ENCODE measurements at places on chromosomes 1 and 21.
A peak's percentile ranks its signal among the peaks of the same experiment; 100 is the strongest.

DNA sequence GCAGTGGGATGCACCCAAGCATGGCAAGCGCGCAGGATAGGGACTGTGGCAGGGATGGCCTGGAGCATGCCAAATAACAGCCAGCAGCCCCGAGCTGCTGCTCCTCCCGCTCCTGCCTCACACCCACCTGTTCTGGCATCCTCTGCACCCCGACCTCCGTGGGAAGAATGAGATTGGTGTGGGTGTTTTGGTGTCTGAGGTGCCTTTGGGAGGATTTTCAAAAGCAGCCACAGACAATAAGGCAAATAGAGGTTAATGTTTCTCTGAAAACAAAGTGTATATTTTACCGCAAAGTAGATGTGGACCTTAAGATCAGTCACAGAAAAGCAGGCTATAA is 35.5 kb downstream of the IGFN1 start:
- no peak for DNase-seq

GRCh38 chr1:245294020-245294419 is 139.2 kb downstream of the KIF26B start:
- no peak for DNase-seq

- no peak for DNase-seq
Measured at GRCh38 chr1:68745011-68745410, 248.1 kb upstream of the DEPDC1 start.

- no peak for DNase-seq
Measured at GRCh38 chr21:27422435-27422834, 455.5 kb upstream of the ADAMTS5 start.

DNA sequence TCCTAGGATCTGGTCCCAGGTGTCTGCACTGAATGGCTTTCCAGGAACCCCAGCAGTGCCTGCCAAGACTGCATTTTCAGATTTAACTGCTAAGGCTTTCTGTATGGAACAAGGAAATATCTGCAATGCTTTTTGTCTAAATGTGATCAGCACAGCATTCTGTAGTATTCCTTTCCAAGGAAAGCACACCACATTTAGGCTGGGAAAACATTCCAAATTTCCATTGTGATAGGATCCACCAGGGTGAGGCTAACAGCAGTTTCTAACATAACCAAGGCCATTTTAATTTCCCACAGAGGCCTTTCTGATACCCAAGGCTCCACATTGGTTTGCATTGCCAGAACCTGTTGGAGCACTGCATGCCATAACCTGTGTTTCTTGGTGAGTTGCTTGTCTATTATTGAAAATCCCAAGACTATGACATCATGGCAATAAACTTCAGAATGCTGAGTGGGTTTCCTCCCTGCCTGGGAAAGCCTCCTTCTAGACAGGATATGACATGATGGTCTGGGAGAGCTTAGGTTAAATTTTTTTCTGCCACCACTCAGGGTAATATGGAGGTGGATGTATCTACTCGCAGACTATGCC is 23.3 kb upstream of the PTGFRN start:
- no peak for DNase-seq

- DNase-seq: no peak
Measured at GRCh38 chr1:91798241-91798648, 87.7 kb downstream of the TGFBR3 start.

DNA sequence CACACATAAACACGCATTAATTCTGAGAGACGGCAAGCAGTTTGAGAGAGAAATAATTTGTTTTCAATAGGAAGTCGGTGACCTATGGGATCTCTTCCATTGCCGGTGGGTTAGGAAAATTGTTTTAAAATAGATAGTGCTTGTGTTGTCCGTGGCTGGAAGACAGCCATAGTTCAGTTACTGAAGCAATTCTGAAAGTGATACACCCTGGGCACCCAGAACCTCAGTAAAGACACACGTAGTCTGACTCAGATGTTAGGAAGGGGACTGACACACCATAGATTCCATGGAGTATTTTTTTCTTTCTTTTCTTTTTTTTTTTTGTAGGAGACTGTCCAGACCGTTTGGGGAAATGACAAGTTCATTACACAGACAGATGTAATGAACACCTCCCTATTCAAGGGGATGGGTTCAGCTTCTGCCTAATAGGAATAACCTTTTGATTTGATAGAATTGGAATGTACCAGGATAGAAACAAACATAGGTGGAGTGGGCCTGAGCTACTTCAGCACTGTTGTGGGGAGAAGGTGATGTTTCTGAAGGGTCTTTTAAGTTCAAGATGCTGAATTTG is 1.6 kb downstream of the C1orf21 start:
- no peak for DNase-seq

- DNase-seq: no peak
Measured at GRCh38 chr1:157628773-157629172, 30.9 kb upstream of the FCRL4 start.

- DNase-seq: no peak
Measured at GRCh38 chr1:216607067-216607697, 116.0 kb downstream of the ESRRG start.

DNA sequence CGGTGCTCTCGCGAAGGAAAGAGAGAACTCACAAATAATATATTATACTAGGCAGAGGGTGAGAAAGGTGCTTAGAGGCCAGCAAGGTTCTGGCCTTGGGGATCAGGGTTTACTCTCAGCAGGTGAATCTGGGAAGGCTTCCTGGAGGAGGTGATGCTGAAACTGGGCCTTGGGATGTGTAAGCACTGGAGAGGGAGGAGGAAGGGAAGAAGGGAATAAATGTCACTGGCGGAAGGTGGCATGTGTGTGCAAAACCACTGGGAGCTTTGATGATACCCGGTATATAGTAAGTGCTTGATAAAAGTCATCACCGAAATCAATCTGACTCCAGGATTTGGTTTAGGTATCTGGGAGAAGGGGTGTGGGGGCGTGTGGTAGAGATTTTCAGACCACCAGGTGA is 24.4 kb downstream of the SPSB1 start:
- no peak for DNase-seq

- no peak for DNase-seq
Measured at GRCh38 chr1:219712506-219712905, 99.6 kb upstream of the ZC3H11B start.

- DNase-seq: no peak
Measured at GRCh38 chr1:156291226-156292061, 4.0 kb downstream of the GLMP start.

DNA sequence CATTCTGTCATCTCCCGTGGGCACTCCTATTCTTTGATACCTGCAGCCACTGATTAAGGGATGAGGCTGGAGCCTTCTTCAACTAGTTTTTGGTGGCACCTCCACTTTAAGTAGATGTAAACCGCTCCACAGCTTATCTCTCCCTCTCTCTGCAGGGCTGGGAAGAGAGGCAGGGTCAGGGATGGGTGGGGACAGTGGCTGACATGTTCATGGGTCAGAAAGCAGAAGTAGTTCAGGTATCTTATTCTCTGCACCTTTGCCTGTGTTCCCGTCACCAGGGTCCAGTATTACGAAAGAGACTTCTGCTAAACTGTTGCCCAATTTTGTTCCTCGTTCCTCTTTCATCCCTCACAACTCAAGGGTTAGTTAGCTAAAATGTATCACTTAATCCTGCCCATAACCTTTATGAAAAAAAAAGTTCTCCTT is 51.7 kb upstream of the EDEM3 start:
- no peak for DNase-seq

DNA sequence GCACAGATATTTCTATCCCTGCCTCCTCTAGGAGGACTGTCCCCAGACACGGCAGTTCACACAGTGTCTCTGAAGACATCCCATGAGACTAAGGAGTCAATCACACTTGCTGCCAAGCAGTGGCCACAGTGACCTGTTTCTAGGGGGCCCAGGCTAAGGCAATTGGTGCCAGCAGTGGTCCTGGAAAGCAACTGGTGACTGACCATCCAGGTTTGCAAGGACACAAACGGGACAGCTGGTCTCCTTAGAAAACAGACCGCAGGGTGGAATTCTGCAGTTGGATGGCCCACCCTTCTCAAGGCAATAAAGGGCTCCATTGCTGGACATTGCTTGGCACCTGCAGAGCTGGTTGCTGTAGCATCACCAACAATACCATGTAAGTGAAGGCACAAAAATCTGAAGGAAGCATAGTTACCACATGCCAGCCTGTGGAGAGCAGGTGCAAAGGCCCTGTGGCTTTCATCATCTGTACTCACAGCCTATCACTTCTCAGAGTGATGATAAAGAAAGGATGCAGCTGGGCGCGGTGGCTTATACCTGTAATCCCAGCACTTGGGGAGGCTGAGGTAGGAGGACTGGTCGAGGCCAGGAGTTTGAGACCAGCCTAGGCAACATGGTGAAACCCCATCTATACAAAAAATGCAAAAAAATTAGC is 81.5 kb downstream of the STUM start:
- DNase-seq: no peak

DNA sequence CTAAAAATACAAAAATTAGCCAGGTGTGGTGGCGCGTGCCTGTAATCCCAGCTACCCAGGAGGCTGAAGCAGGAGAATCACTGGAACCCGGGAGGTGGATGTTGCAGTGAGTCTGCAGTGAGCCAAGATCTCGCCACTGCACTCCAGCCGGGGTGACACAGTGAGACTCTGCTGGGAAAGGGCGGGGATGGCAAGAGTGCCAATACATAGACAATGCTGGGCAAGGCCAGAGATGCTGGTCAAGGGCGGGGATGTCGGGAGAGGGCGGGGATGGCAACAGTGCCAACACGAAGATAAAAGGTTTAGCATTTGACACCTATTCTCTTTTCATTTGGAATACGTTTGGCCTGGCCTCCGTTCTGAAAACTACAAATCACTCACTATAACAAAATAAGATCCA is 11.0 kb downstream of the SSU72 start:
- no peak for DNase-seq

DNA sequence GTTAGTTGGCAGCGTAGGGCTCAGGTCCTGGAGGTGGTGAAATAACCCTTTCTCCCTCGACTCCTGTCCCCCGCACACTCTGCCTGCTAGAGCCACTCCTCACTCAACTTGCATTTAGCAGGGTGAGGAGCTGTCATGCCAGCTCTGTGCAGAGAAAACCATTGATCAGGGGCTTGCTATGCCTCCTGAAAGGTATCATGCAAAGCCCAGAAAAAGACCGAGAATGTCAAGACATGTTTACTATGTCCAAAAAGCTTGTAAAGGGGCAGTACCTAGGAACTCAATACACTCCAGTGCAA is 18.0 kb downstream of the ALDH4A1 start:
- DNase-seq: no peak

DNA sequence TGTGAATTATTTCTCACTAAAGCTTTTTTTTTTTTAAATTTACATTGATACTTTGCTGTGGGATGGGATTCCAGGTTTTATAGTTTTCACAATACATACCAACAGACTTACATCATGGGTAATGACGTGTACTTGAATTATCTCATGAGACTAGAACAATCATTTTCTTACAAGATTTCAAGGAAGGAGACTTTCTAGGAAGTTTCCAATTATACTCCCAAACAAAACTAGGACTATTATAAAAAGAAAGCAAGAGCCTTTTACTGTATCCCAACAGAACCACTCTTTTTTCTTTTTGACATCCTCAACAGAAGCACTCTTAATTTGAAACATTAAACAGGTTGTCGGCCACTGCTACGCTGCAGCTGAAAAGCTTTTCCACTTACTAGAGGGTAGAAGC is 48.7 kb downstream of the TESK2 start:
- no peak for DNase-seq

GRCh38 chr21:35281956-35282355 is 232.9 kb upstream of the RUNX1 start:
- no peak for DNase-seq

DNA sequence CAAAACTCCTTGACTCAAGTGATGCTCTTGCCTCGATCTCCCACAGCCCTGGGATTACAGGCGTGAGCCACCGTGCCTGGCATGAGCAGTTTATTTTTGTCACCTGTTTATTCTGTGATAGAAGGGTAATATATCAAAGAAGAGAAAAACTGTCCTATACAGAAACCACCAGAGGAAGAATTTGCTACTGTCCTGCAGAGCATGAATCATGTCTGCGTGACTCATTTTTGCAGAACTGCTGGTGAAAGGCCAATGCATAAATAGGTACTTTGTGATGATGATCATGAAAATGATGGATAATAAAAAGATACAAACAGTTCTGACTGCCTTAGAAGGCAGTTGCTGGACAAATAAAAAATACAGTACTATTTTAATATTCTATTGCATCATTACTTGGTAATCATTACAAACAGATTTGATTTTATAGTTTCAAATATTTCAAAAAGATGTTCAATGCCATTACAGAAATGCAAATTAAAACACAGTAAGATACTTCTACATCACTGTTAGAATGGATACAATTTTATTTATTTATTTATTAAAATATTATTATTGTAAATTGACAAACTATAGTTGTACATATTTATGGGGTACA is 26.5 kb downstream of the RIPPLY3 start:
- no peak for DNase-seq

GRCh38 chr1:26862781-26863684 is at the start of gene SFN:
Gene SFN (plus strand): TSS chr1:26863149. CDS start chr1:26863213, 64 bp downstream.
- peak; percentile 42 for DNase-seq

DNA sequence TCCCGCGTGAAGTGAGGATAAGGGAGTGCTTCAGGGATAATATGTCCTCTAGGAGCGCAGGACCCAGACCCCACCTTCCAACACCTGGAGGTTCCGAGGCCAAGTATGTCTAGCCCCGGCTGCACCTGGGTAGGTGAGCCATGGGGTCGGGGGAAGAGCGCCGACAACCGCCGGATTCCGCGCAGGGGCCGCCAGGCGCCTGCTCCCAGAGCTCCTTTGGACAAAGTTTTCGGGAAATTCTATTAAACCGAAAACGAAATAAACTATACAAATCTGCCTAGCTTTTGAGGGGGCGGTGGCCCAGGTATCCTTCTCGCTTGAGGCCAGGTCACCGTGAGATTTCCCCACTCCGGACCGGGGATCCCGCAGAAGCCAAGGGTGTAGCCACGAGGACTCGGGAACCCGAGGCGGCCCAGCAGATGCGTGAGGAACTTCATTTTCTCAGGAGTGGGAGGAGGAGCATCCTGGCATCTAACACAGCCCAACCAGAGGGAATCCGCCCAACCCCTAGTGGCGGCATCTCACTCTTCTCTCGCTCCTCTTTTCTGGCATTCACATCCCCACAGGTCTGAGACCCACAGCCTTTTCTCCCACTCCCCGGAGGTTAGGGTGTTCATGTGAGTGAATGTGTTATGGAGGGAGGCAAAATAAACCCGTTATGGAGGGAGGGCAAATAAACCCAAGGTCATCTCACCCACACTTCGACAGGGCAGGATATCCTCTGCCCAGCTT is 2.3 kb upstream of the DMRTA2 start:
- no peak for DNase-seq

- DNase-seq: peak; percentile 69
Measured at GRCh38 chr1:153465811-153466636, 5.6 kb upstream of the S100A7 start.

DNA sequence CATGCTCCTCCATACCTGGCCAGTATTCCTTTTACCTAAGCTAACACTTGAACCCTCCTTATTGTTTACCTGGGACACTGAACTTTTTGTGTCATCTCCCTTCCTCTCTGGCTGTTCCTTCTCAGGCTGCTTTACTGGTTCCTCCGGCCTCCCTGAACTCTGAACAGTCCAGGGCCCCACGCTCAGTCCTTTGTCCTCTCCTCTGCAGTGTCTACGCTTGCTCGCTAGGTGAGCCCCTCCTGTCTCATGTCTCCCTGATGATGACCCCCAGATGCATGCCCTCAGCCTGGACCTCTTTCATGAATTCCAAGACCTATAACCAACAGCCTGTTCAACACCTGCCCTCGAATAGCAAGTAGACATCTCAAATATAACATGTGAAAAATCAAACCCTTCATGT is 108.4 kb upstream of the COA6 start:
- DNase-seq: no peak
